ENCODE measurements at places on chromosomes 13 and 19. TPM values are rescaled to one million over a fixed set of nuclear protein-coding genes. Genes with fewer than 3 reads are reported as not detected.

DEDD2 gene
- 36.0 TPM for total RNA-seq

SCN1B gene
- 0.57 TPM for total RNA-seq

ZNF44 gene
- 11.6 TPM for total RNA-seq

LGALS7B gene
- not detected for total RNA-seq

ZNF813 gene
- 6.2 TPM for total RNA-seq

PSG11 gene
- total RNA-seq = not detected

HSPH1 gene
- total RNA-seq = 139 TPM

CTXN1 gene
- total RNA-seq = 0.37 TPM

CEACAM4 gene
- total RNA-seq = not detected

CGB2 gene
- not detected for total RNA-seq

PSG1 gene
- total RNA-seq = not detected

CYP2A6 gene
- total RNA-seq = not detected

DMWD gene
- 20.6 TPM for total RNA-seq

SYCN gene
- not detected for total RNA-seq

CGB3 gene
- total RNA-seq = not detected

TINCR gene
- total RNA-seq = 0.26 TPM

SCAF1 gene
- 61.0 TPM for total RNA-seq

MBD3L3 gene
- not detected for total RNA-seq

DNAAF3 gene
- total RNA-seq = 0.23 TPM

LILRB2 gene
- total RNA-seq = not detected

SOHLH2 gene
- not detected for total RNA-seq

PLPPR3 gene
- total RNA-seq = not detected

ZNF112 gene
- not detected for total RNA-seq

SPINT2 gene
- 35.1 TPM for total RNA-seq

MICU2 gene
- total RNA-seq = 33.1 TPM

GIPR gene
- total RNA-seq = 9.2 TPM

SLC10A2 gene
- total RNA-seq = not detected

LGI4 gene
- 0.13 TPM for total RNA-seq

RCBTB1 gene
- 18.6 TPM for total RNA-seq

LGALS14 gene
- total RNA-seq = not detected

IRS2 gene
- total RNA-seq = 3.2 TPM

ZNF799 gene
- total RNA-seq = 4.5 TPM

OR10H1 gene
- total RNA-seq = not detected

SIRT6 gene
- 30.8 TPM for total RNA-seq

VRK3 gene
- total RNA-seq = 74.8 TPM

Data from activated CD8-positive, alpha-beta T cell treated with anti-CD3 and anti-CD28 coated beads, Interleukin-2, amount 10 ng/mL, durations not matched to agents 7 days and 5 days (primary cell).